GM12864 (cell line): ENCODE measurements at places on chromosomes 11 and 22.
A peak's percentile ranks its signal among the peaks of the same experiment; 100 is the strongest.

GRCh38 chr11:7347611-7348431 lies 96.1 kb downstream of the SYT9 start:
- no peak for DNase-seq

DNA sequence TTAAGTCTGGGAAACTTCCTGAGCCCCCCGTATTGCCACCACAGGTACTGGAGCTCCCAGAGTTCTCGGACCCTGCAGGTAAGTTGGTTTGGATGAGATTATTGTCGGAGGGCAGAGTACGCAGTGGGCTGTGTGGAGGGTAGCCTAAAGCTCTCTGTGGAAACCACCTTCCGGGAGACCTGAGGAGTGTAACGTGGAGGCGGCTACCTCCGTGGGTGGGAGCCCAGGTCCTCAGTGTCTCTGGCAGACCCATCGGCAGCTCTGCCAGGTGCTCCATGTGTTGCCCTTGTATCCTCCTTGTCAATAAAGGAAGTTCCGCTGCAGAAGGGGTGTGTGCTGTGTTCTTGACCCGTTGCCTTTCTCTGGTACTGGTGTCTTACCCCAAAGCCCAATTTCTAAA lies 61.4 kb downstream of the SYT13 start:
- DNase-seq: no peak

- DNase-seq: no peak
These were observed 25.5 kb upstream of the TMEM45B start for GRCh38 chr11:129790106-129790505.

DNA sequence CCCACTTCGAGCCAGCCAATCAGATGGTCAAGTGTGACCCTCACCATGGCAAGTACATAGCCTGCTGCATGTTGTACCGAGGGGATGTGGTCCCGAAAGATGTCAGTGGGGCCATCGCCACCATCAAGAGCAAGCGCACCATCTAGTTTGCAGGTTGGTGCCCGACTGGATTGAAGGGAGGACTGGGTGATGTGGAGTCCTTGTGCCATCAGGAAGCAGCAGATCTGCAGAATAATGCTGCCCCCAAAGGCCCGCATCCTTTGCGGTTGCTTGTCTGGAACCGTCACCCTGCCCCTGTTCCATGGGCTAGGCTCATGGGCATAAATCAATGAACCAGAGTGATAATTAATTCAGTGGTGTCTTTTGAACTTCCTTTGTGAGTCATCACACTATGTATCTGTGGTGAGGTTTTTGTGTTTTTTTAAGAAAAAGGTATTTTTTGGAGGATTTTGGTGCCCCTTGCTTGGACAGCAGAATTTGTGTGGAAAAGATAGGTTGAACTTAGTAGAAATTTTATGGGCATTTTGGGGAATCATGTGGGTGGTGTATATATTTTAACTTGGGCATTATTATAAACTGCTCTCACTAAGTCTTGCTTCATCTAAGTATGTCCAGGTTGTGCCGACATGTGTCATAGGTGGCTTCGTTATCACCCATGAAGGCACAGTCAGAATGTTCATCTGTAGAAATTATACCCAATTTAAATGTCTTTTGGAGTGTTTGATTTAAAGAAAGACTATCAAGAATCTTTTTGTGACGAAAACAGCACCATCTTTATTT lies 22.3 kb downstream of the LRRC74B start:
- DNase-seq: no peak

- no peak for DNase-seq
These were observed 27.4 kb downstream of the IL18BP start for GRCh38 chr11:72026090-72026489.

GRCh38 chr11:108115500-108116140 lies 5.7 kb upstream of the ACAT1 start:
- DNase-seq: no peak

- DNase-seq: no peak
These were observed 101.1 kb upstream of the VPREB1 start for GRCh38 chr22:22143448-22143847.

- DNase-seq: no peak
These were observed 110.7 kb downstream of the RPL27A start for GRCh38 chr11:8793114-8793777.

DNA sequence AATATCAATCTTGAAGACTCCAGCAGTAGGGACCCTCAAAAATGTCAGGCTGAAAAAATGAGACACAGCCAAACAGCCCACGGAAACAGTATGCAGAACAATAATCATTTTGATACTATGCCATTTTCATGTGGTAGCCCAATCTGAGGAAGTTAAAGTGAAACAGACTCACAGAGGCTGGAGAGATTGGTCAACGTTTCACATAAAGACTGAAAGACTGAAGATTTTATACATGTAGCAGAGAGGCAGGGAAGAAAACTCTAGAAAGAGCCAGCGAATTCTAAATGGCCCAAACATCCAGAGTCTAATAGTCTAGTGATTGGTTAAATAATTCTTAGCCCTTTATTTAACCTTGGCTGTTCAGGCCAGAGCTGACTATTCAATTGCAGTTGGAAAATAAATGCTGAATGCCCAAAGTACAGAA lies 49.4 kb downstream of the MAML2 start:
- peak; percentile 13 for DNase-seq

DNA sequence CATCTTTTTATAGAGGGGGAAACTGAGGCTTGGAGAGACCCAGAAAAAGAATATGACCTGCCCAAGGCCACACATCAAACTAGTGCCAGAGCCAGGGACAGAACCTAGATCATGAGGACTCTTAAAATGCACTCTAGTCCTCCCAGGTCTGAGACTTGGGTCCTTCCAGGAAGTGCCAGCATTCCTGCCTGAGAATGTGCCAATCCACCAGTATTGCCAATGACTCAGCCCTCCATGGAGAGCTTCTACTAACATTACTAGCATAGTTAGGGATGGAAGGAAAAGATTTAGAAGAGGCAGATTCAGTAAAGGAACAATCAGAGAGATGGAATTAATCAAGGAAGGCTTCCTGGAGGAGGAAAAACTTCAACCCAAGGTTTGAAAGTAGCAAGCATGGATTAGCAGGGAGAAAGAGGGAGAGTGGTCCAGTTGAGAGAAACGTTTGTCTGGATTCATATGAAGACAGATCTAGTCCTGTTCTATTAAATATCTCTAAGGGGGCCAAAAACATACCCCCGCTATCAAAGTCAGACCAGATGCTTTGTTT lies 20.1 kb upstream of the SMIM35 start:
- no peak for DNase-seq

DNA sequence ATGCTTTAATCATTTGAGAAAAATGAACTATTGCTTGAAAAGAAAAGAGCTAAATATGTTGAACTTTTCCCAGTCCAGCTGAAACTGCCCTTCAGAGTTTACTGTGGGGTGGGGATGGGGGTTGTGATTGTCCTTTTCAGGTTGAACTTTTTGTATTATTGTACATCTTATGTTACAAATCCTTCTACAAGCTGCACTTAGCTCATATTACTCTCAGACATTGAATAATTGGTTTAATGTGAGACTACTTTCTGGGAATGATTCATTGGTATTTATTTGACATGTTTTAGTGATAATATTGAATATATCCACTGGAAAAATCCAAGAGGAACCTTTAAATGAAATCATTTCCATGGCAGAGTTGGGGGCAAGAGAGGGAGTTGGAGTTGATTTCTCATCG lies 84.9 kb downstream of the ATXN10 start:
- no peak for DNase-seq

DNA sequence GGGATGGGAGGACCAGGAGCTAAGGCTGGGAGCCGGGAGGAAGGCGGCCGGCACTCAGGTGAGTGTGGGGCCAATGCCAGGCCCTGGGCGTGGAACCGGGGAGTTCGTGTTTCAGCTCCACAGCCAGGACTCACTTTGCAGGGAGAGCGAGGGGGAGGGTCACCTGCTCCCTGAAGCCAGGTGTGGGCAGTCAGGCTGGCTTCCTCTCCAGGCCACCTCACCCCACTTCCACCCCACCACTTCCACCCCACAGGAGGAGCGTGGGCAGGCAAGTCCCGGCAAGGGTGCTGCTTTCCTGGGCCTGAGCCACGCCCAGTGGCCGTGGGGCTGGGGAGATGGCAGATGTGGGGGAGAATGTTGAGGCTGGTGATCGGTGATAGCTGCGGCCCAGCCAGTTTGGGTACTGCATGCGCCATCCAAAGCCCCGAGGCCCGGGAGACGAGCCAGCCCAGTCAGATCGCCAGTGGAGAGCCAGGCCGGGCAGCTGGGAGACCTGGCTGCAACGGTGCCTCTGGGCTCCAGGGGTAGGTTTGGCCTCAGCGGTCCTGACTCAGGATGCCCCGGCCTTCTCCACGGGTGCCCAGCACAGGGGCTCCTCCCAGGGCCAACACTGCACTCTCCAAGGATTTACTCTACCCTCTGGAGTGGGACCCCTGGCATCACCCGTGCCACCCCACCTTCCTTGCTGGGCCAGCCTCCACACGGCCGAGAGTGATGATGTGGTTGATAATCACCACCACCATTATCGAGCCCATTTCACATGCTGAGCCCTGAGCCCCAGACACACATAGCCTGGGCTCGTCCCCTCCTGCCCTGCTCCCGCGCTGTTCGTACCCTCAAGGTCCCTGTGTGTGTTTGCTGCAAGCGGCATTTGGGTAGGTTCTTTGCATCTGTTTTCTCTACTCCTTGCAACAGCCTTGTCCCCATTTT lies 93.8 kb downstream of the WNT7B start:
- DNase-seq: no peak

- DNase-seq: no peak
These were observed 13.1 kb upstream of the MMP1 start for GRCh38 chr11:102810950-102811660.

GRCh38 chr11:103619480-103619879 lies 417.0 kb upstream of the DDI1 start:
- no peak for DNase-seq

- DNase-seq: no peak
These were observed 18.6 kb downstream of the TP53AIP1 start for GRCh38 chr11:128924104-128924503.

GRCh38 chr11:61147271-61147670 lies 14.0 kb downstream of the VPS37C start:
- DNase-seq: no peak

DNA sequence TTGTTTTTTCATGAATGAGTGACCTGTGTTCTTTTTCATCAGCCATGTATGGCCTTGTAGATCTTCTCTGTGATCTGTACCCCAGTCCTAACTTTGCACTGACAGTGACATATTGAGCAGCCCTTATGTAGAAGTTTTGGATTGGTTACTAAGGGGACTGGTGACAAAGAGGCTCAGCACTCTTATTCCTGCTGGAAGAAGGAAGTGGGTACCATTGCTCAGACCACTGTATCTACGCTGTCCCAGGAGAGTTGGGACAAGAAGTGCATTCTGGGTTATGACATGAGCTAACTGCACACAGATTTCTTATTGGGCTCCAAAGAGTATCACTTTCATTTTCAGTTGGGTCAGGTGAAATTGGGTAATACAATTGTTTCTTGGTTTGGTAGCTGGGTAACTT lies 107.8 kb upstream of the RASSF10 start:
- no peak for DNase-seq

DNA sequence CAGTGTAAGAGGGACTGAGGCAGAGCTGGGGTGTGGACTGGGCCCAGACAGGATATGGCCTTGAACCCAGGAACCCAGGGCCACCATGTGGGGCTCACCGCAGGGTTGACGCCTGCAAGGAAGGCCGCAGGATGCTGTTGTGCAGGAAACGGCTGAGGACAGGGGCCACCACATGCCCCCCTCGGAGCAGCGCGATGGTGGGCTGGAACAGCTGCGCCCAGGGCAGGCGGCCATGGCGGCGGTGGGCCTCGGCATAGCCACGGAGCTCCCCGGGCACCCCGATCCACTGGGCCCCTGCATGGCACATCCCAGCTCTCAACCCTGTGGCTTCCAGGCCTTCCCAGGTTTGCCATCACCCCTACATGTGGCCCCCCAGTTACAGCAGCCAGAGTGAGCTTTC lies 12.2 kb downstream of the GGT5 start:
- no peak for DNase-seq
